ENCODE measurements at places on chromosomes 4 and X. TPM values are rescaled to one million over a fixed set of nuclear protein-coding genes. Genes with fewer than 3 reads are reported as not detected.

LINC00632 gene
- not detected for polyA plus RNA-seq

ZMAT1 gene
- 4.5 TPM for polyA plus RNA-seq

SUPT20HL1 gene
- polyA plus RNA-seq = not detected

NAAA gene
- polyA plus RNA-seq = 63.1 TPM

GPR173 gene
- polyA plus RNA-seq = 0.49 TPM

PPARGC1A gene
- polyA plus RNA-seq = not detected

ABCD1 gene
- 1.1 TPM for polyA plus RNA-seq

TLL1 gene
- not detected for polyA plus RNA-seq

S100G gene
- not detected for polyA plus RNA-seq

DIPK2B gene
- polyA plus RNA-seq = 0.19 TPM

MAGEA2B gene
- not detected for polyA plus RNA-seq

MAGED4 gene
- 2.2 TPM for polyA plus RNA-seq

SPOCK3 gene
- not detected for polyA plus RNA-seq

CYP4V2 gene
- polyA plus RNA-seq = 22.9 TPM

PTCHD1 gene
- not detected for polyA plus RNA-seq

SLITRK4 gene
- not detected for polyA plus RNA-seq

NPNT gene
- not detected for polyA plus RNA-seq

HAND2 gene
- not detected for polyA plus RNA-seq

FDCSP gene
- polyA plus RNA-seq = not detected

BEND4 gene
- polyA plus RNA-seq = 0.07 TPM

SYNPO2 gene
- not detected for polyA plus RNA-seq

RBMXL3 gene
- not detected for polyA plus RNA-seq

UGT2A1 gene
- polyA plus RNA-seq = not detected

GJB1 gene
- not detected for polyA plus RNA-seq

ASB5 gene
- not detected for polyA plus RNA-seq

LNX1 gene
- polyA plus RNA-seq = 0.52 TPM

FAM53A gene
- polyA plus RNA-seq = 0.64 TPM

STAP1 gene
- polyA plus RNA-seq = 1.1 TPM

NAA11 gene
- polyA plus RNA-seq = not detected

ANK2 gene
- not detected for polyA plus RNA-seq

OTC gene
- polyA plus RNA-seq = not detected

ITGB1BP2 gene
- polyA plus RNA-seq = not detected

NLGN4X gene
- not detected for polyA plus RNA-seq

TREX2 gene
- 0.30 TPM for polyA plus RNA-seq

MXRA5 gene
- polyA plus RNA-seq = not detected

IL15 gene
- 1.6 TPM for polyA plus RNA-seq

SHROOM2 gene
- polyA plus RNA-seq = not detected

FUNDC2 gene
- 161 TPM for polyA plus RNA-seq

TMSB15A gene
- polyA plus RNA-seq = not detected

ARHGAP6 gene
- polyA plus RNA-seq = not detected

SPANXN3 gene
- not detected for polyA plus RNA-seq

ATP1B4 gene
- polyA plus RNA-seq = not detected

ADH1B gene
- not detected for polyA plus RNA-seq

FOXO4 gene
- 2.1 TPM for polyA plus RNA-seq
